ENCODE measurements at places on chromosomes 12 and 14.

GRCh38 chr12:96048393-96048969 is 13.1 kb upstream of the LTA4H start:
- DNase-seq, result no peak

- peak; percentile 54 for DNase-seq
These were observed 9.0 kb downstream of the RPS6KL1 start for GRCh38 chr14:74913986-74914573.

DNA sequence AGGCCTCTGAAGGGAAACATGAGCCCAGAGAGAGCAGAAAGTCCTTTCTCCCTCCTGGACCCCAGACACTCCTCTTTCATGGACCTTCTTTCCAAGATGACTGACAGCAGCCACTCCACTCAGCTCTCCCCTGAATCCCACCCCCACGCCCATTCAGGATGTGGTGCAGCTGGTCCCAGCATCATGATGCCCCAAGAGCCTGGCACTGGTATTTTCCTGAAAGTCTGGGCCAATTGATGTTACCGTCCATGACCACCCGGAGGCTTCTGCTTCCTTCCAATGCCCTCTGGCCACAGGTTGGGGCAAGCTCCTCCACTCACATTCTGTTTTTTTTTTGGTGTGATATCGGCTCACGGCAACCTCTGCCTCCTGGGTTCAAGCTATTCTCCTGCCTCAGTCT is 112.6 kb downstream of the CALM1 start:
- no peak for DNase-seq

DNA sequence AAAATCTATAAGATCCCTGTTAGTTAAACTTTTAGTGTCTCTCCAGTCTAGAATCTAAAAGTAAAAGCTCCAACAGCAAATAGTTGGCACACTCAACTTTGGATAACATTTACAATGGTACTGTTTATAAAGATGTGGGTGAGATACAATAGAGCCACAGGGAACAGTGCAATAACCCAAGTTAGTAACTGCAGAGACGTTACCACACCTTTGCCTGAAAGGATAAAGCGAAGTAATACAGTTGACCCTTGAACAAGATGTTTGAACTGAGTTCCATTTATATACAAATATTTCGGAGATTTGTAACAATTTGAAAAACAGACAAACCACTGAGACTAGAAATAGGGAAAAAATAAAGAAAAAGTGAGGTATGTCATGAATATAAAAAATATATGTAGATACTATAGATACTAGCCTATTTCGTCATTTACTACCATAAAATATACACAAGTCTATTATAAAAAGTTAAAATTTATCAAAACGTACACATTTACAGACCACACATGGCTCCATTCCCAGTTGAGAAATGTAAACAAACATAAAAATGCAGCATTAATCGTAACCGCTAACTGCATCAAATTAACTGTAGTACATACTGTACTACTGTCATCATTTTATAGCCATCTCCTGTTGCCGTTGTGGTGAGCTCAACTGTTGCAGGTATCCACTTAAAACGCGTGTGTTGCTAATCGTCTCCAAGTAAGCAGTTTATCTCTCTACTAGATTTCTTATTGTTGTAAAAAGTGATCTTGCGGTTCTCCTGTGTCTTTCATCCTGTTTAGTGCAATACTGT is 56.5 kb upstream of the HIF1A start:
- DNase-seq, result no peak

DNA sequence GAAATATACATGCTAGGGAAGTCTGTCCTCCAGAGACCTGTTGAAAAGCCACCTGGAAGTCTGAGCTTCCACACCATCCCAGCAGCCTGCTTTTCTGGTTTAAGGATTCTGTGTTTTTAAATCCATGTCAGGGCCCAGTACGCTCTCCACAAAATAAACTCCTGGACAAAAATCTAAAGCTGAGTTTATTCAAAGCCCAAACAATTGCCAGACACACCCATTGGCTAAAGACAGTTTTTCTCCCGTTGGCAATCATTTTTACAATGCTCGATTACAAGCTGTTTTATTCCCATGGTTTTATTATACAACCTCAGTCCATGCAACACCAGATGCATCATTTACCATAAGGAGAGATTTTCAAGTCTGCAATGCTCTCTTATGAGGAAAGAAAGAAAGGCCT is 94.5 kb downstream of the MYRFL start:
- no peak for DNase-seq

- no peak for DNase-seq
These were observed 757.6 kb downstream of the MED13L start for GRCh38 chr12:115519887-115520286.

GRCh38 chr12:95460105-95460504 is 13.8 kb upstream of the METAP2 start:
- DNase-seq, result no peak

DNA sequence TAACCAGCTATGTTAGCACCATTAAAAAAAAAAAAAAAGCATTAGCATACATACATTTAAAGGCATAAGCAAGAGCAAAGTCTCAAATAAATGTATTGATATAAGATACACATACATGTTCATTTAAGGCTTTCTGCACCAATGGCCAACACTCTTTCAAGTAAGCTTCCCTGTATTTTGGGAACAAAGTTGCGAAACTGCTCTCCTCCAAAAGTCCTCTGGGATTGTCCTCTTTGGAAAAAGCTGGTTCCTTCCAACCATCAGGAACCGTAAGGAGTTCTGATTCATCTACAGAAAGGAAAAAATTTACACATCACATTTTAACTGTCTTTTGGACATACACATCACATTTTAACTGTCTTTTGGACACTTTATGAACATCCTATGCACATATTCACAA is 3.2 kb downstream of the KRR1 start:
- no peak for DNase-seq
